Pancreas (tissue), 10 donors: ENCODE measurements at places on chromosomes 7 and 10. TPM values are rescaled to one million over a fixed set of nuclear protein-coding genes. Genes with fewer than 3 reads are reported as not detected.

DNA sequence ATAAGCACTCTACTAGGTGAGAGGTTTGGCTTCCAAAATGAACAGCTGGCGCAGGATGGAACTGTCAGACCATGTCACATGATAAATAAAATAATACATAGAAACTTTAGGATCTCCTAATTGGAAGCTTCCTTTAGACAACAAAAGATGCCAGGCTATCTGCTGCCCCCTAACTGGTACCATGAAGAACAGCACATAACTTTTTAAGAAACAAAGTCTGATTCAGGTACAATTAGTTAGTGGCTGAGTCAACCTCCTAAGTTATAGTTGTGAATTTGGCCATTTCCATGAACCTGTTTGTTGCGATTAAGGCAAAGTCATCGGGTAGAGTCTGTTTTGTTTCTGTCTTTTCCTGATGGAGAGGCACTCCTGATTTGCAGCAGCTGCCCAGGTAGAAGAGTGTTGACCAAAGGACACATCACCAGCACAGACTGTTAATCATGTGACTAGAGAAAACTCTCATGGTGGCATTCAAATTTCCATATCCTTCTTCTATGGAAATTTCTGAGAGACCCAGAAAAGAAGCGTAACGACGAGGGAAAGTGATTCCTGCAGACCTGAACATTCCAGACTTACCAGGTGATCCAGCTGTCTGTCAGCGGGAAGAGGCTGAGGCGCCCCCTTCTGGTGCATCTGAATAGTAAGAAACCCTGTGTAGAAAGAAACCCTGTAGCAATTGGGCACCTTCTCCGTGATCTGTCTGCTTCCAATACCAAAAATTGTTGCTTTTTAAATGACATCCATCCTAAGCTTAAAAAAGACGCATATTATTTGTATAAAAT, 8.6 kb upstream of the INHBA start:
- H3K27ac ChIP-seq, result no peak overlapping the region
- H3K27me3 ChIP-seq, result no peaks in the 10 kb centered on the region
- no peak overlapping the region for H3K4me3 ChIP-seq
- no peaks in the 10 kb centered on the region for H3K4me1 ChIP-seq
- no peaks in the 10 kb centered on the region for H3K36me3 ChIP-seq

Gene INA
- total RNA-seq, result 2.9 TPM

Gene RADIL
- total RNA-seq, result 2.5 TPM

Gene CRYGN
- total RNA-seq, result not detected
